ENCODE measurements at places on chromosomes 3 and 15.

DNA sequence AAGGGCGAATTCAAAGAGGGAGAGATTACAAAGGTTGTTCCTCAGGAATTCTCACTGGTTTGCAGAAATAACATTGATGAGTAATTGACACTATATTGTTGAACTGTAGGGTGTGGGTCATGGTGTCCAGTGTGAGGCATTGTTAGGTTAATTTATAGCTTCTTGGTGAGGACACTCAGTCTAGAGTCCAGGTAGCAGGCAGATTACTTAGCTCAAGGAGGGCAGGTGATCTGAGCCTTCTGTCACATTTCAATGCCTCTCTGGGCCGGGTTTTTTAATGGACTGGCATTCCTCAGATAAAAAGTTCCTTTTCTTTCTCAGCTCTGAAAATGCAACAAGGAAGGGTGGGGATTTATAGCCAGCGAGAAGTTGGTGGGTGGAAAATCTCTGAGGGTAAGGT, 194.2 kb upstream of the PROK2 start:
- no peak for DNase-seq

DNA sequence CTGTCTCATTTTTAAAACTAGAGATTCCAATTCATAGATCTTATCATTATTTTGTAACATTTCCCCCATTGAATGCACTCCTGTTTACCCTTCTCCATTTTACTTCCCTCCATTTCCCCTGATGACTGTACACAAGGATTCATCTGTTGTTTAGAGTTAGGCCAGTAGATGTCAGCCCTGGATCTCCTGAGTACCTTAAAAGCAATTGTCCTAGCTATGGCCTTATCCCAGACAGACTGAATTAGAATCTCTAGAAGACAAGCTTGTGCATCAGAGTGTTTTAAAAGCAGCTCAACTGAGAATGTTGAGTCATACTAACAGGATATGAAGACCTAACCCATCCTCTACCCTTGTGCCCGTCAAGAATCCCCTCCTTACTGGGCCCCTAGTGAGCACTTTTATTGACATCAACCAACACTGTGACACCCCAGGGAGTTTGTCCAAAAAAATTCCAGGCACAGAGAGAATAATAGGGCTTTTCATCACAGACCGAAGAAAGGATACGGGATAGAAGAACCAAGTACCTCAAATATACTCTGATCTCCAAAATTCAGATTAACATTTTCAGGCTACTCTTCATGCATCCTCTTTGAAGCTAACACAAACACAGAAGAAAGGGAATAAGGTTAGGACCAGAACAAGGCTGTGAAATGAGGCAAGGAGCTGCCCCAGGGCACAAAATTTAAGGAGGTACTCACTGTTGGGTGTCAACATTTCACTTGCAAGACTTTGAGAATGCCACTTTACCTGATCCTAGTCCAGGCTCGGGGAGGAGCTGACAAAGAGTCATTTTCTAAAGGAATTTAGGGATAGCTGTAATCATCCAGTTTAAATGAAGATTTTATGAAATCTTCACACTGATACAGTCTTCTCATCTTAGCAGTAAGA, 17.1 kb downstream of the ZBED2 start:
- DNase-seq = no peak

GRCh38 chr15:68633231-68634121, 54.7 kb downstream of the CORO2B start:
- DNase-seq = no peak

- DNase-seq = no peak
These were observed 135.7 kb downstream of the EFHB start for GRCh38 chr3:19798324-19798723.

DNA sequence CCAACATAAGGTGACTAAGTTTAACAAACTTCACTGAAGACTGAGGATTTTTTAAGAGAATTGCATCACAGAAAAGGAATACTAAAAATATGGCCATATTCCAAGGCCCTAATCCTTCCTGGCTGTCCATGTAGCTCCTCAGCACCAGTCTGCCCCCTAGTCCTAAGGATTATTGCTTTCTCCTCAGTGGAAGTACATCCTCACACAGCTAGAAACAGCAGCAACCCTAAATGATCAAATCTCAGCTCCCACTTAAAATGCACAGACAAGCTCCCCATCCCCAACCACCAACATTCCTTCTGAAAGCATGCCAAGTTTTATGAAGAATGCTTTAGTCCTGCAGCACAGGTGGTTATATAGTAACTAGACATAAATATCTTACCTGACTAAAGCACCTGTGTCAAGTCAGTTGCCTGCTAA, 14.7 kb downstream of the ST3GAL6 start:
- DNase-seq = no peak

- no peak for DNase-seq
These were observed 588.9 kb downstream of the MFSD1 start for GRCh38 chr3:159390656-159391212.

- no peak for DNase-seq
These were observed 299.8 kb upstream of the GPR149 start for GRCh38 chr3:154729741-154730140.

GRCh38 chr3:168223085-168223484, 127.4 kb upstream of the GOLIM4 start:
- DNase-seq = no peak

DNA sequence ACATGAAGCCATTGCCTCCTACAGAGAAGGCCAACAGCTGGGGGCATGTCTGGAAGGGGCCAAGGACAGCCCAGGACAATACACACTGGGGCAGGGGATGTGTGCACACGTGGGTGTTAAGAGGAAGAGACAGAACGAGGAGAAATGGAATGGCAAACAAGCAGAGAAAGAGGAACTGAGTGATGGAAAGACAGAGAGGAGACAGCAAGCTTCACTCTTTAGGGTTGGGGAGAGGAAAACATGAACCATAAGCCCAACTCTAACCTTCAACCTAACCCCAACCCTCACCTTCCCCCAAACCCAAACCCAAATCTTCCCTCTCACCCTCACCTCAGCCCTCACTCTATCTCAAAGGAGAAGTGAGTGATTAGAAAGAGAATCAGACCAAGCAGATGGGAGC, 11.9 kb upstream of the PARL start:
- no peak for DNase-seq

DNA sequence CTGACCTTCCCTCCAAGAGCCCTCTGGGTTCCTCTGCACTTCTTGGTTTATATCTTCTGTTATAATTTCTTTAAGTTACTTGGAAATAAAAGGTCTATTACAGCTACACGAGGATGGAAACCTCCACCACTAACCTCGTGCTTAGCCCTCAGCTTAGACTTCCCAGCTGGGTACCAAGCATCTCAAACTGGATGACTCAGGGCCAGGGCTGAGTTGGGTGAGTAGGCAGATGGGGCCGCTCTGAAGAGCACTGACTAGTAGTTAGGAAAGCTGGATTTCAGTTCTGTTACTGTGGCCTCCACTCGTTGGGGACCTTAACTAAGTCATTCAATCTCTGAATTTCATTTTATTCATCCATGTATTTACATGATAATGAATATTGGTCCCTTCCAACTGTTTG, 1036.6 kb downstream of the IGSF11 start:
- no peak for DNase-seq

- no peak for DNase-seq
These were observed 635 bp downstream of the TUBGCP5 start for GRCh38 chr15:23038726-23039142.

DNA sequence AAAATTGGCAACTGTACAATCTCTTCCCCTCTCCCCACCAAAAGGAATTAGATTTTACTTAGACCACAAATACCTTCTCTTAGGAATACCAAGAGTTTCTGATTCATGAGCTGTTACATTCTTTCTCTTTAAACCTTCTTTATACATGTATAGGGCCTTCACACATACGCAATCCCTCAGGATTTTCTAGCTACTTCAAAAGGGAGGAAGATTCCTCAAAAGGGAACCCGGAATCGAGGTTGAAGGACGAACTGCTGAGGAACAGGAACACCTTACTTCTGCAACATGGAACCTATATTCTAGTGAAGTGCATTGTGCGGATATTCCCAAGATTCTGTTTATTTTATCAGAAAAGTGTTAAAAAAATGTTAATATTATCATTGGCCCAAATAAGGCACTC, 52.3 kb downstream of the GABRB3 start:
- DNase-seq = no peak

DNA sequence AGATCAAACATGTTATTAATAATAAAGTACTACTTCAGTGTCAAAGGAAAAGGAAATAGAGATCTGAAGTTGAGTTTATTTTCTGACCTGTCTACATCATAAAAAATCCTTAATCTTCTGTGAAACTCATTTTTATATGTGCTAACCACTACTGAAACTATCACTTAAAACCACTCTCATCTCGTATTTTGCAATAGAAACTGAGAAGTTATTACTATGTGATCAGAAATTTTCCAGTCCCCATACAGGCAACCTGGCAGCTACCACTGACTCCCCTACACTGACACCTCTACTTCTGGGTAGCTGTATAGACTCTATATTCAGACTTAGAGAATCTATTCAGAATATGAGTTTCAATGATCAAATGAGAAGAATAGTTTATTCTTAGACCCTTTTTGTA, 8.3 kb downstream of the HDGFL3 start:
- no peak for DNase-seq

- no peak for DNase-seq
These were observed 134.8 kb upstream of the CTNNB1 start for GRCh38 chr3:41064526-41064925.

DNA sequence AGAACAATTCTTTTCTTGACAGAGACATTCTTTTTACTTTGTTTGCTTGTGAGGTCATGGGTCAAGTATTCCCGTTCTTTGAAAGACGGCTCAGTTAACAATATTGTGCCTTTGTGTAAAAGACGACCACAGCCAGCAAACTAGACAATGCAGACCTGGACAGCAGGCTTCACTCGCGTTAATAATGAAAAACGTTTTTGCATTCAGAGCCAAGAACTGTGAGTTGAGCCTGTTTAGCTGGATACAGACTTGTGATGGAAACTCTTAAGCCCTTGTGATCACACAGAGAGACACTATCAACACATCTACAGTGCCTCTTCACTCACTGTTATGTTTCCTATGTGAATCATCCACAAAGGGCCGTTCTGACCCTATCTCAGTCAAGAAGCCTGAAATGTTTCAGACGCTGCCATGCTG, 37.3 kb upstream of the CMTM7 start:
- DNase-seq = no peak

- no peak for DNase-seq
These were observed 114.2 kb downstream of the ULK4 start for GRCh38 chr3:41847679-41848078.

- DNase-seq = no peak
These were observed 837.1 kb downstream of the AGBL1 start for GRCh38 chr15:86916671-86917360.

GRCh38 chr3:184630861-184631471, 69.4 kb downstream of the EPHB3 start:
- no peak for DNase-seq

DNA sequence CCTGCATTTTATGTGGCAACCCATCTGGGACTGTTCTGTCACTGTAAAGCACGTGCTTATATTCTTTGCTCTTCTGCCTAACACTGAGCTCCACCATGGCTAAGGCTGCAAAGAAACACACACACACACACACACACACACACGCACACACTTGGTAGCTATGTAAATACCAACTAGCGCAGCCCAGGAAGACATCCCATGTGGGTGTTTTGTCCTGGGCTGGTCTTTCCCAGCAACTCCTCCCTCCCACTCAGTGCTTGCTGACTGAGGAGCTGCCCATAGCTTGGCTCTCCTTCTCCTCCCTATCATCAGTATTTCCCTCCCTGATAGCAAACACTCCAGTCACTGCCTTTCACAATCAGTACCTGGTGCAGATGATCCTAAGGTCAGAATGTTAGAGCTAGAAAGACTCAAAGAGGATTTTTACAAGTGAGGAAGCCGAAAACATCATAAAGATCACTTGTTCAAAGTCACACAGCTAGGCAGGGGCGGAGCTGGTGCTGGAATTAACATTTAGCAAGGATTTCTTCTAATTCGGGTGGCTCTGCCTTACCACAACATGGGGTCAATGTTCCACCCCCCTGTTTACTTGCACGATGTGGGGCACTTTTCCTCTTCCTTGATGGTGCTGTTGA, 377.1 kb upstream of the TBL1XR1 start:
- no peak for DNase-seq

DNA sequence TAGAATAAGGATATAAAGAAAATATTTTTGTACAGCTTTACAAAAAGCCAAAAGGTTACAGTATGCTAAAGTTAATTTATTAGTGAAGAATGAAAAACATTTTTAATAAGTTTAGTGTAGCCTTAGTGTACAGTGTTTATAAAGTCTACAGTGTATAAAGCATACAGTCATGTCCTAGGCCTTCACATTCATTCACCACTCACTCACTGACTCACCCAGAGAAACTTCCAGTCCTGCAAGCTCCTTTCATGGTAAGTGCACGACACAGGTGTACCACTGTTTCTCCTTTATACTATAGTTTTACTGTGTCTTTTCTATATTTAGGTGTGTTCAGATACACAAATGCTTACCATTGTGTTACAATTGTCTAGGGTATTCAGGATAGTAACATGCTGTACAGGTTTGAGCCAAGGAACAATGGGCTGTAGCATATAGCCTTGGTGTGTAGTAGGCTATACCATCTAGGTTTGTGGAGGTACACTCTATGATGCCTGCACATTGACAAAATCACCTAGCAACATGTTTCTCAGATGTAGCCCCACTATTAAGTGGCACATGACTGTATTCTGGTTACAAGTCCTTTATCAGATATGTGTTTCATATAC, 197.1 kb upstream of the KBTBD8 start:
- no peak for DNase-seq
